Activated CD4-positive, alpha-beta T cell treated with anti-CD3 and anti-CD28 coated beads for 1 hour (primary cell): ENCODE measurements at places on chromosomes 7 and 10.

DNA sequence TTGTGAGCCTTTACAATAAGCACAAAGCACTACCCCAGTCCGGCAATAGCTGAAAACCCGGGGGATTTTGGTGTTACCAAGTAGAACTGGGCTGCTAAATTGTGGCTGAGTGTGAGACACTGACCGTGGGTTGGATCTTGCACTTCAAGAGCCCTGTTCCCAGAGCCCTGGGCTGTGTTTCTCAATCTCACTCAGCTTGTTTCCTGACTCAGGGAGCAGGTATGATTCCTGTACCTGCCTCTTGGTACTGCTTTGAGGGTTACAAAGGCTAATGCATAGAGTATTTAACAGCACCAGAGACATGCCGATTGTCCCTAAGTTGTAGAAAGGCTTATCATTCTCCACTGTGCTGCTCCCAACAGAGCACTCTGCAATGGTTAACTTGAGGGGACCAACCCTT lies 134.6 kb downstream of the TEX36 start:
- DNase-seq, result no peak

DNA sequence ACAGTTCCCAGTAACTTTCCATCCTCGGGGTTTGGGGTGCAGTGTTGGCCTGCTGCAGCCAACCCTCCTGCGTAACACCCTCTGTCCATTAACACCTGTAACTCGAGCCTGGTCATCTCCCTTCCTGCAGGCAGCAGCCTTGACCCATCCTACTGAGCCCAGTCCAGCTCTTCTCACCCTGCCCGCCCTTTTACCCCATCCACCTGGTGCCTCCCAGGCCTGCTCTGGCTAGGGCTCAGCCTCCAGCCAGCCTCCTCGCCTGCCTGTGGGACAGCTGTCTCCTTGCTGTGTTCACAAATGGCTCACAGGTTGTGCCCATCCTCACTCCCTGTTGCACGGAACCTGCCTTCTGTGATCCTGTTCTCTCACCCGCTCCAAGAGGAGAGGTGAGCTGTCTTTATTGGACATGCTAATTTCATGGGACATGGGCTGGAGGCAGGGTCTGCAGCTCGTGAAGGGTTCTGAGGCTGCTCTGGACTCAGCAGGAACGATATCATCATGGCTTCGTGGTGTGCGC lies 277.2 kb upstream of the TCERG1L start:
- DNase-seq, result no peak

GRCh38 chr10:120999868-121000267 lies 148.7 kb downstream of the WDR11 start:
- DNase-seq, result no peak

- no peak for DNase-seq
These were observed 17.6 kb upstream of the RASGEF1A start for GRCh38 chr10:43284341-43284910.

- no peak for DNase-seq
These were observed at the start of gene NXPH1 for GRCh38 chr7:8433477-8434289. TSS of gene NXPH1 (plus strand) at chr7:8433609.

DNA sequence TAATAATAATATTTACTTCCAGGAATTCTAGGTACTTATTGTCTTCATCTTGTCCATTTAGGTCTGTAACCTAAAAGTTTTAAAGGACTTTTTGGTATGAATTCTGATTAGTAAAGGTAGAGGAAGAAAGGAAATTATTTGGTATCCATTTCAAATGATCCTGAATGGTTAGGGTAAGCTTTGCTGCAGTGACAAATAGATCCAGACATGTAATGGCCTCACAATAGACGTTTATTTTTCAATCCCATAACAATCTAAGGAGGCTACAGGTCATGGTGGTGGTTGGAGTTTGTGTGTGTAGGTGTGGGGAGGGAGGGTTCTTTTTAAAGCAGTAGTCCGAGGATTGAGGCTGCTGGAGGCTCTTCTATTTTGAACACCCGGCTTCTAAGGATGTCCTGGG lies 5.3 kb downstream of the FBH1 start:
- DNase-seq, result no peak
